Stimulated activated CD4-positive, alpha-beta T cell treated with anti-CD3 and anti-CD28 coated beads, TNF-alpha, amount 100 ng/mL, for 1 hour (primary cell): ENCODE measurements at places on chromosomes 3 and 15.

- no peak for DNase-seq
Observed at GRCh38 chr3:111729087-111729846, 129.8 kb upstream of the PHLDB2 start.

- no peak for DNase-seq
Observed at GRCh38 chr15:25859838-25860645, 3.1 kb downstream of the ATP10A start.

- DNase-seq, result no peak
Observed at GRCh38 chr15:27082526-27082925, 111.5 kb downstream of the GABRG3 start.

DNA sequence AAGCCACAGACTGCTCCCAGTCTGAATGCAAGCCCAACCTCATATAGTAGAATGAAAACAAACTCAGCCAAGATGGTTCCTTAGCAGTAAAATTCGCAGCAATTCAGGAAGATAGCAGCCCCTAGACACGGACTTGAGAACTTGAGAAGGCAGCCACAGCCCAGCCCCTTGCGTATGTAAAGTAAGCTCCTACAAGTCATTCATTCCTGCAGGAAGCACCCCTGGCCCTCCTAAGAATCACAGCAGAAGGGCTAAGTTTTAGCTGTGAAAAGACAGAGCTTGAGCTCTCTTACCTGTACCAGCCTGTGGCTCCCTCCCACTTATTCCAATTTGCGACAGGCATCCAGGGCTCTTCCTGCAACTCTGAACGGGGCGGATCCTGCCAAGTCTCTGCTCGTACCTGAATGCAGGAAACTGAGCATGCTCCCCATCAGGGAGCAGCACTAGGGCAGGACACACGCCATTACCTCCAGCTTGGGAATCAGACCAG lies 136.4 kb downstream of the MAGI1 start:
- DNase-seq, result no peak

DNA sequence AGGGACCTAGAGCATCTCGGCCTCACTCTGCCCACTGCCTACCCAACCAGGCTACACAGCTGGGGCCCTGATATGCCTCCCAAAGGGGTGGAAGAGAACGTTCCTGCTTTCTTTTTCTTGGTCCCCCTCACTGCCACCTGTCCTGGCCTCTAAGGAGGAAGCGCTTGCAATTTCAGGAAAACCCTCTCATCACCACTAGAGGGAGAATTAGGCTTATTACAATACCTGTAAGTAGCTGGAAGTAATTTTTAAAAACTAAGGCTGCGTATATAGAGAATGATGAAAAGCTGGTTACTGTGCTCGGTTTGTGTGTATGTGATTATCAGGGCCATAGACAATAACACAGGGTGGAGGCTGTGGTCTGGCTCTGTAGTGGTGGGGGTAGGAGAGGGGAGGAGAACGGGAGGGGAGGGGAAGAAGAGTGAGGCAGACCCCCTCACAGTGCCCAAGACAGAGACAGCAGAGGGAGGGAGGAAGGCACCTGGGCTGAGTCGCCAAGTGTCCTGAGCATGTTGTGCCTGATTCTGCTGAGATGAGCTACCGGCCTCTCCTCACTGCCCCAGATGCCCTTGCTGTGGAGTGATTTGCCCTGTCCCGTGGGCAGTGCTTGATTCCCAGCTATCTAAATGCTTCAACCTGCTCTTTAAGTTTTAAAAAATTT lies 3.3 kb downstream of the GABRG3 start:
- DNase-seq, result no peak

DNA sequence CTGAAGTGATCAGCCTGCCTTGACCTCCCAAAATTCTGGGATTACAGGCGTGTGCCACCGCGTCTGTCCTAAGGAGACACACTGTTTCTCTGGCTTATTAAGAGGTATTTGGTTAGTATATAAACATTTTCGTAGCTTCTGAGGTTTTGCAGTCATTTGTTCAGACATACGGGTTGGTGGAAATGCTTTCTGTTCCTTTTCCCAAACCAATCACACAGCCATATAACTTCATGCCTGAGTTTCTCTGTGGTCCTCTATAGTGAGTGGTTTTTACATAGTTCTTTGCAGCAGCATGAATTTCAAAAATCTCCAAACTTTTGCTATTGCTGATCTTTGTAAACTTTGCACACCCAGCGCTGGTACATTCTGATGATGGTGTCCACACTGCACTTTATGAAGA lies 100.5 kb downstream of the AKAP13 start:
- no peak for DNase-seq

DNA sequence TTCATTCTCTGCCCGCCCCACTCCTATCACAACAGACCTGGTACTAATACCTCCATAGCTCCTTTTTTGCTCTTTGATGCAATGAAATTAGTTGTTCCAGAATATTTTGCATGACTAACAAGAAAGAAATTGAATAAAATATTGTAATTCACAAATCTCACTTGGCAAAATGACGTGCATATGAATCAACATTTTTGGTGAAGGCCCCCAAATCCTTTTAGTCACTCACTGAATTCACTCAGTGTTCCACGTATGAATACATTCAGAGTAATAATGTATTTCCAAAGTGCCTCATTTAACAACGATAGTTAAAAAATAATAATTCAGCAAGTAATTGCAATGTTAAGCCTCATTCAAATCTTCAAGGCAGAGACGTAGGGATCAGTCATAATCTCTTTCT lies 148.6 kb upstream of the STRIT1 start:
- DNase-seq, result no peak

GRCh38 chr15:78709263-78709882 lies 68.4 kb upstream of the CHRNB4 start:
- DNase-seq, result no peak
